ENCODE measurements at places on chromosomes 3 and 15.

DNA sequence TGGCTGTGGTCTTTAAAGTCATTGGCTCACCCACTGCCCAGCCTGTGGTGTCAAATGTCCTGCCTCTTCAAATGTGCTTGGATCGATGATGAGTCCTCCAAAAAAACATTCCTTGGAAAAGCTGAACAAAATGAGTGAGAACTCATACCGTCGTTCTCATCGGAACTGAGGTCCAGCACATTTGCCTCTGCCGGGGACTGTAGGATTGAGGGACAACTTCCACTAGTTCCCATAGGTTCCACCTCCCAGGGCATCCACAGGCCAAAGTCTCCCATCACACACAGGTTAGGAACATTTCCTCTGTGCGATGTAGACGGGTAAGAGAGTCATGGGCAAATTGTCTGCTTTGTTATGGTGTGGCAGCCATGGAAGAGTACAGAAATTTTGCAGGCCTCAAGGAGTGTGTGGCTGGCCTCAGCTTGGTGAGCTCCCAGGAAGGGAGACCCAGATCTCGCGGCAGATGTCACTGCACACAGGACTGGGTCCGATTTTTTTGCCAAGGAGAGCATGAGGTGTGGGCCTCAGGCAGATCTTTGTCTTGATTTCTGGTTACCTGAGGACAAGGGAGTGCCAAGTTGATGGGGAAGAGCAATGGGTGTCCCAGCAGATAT lies 115.7 kb downstream of the SNRPN start:
- DNase-seq = no peak

GRCh38 chr3:16048435-16049318 lies 125.8 kb upstream of the GALNT15 start:
- DNase-seq = peak; percentile 24

DNA sequence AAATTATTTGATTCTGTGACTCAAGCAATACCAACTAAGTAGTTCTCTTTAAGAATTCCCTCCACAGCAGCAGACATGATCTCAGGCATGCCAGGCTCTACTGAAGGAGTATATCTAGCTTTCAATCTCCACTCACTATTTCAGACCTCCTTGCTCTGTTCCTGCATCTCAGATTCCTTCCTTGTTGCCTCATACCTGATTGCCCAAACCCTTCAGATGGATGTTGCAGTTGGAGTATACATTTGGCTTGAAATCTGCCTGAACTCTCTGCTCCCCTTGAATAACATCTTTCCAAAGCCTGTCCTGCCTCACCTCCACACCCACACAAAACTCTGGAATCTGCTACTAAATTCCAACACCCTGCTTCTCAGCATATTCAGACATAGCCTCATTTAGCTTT lies 19.8 kb upstream of the TM4SF4 start:
- DNase-seq = no peak

DNA sequence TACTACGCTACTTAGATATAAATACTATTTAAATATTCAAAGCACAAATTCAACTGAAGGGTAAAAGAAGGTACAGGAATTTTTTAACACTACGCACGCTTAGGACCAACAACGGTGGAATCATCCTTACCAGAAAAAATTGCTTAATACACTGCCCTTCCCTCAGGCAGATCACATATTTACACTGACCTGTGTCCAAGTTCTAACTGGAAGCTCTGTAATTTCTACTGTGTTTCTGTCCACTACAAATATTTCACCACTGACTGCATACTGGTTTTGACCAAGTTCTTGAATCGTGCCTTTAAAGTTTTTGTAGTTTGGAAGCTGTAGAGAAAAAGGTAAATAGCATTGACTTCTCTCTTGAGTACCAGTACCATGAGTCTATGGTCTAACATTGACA lies 44.2 kb downstream of the TOP2B start:
- no peak for DNase-seq

GRCh38 chr15:91783008-91783407 lies 70.5 kb upstream of the SLCO3A1 start:
- DNase-seq = no peak

- DNase-seq = no peak
Observed at GRCh38 chr3:193971966-193972365, 164.0 kb upstream of the HES1 start.

- DNase-seq = peak; percentile 19
Observed at GRCh38 chr15:36501063-36501678, 78.3 kb upstream of the CDIN1 start.

DNA sequence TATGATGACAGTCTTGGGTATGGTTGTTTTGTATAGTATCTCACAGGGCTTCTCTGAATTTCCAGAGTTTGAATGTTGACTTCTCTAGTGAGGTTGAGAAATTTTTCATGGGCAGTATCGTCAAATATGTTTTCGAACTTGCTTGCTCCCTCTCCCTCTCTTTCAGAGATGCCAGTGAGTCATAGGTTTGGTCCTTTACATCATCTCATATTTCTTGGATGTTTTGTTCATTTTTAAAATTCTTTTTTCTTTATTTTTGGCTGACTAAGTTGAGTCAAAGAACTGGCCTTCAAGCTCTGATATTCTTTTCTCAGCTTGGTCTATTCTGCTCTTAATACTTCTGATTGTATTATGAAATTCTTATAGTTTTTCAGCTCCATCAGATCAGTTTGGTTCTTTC lies 282.3 kb upstream of the NECTIN3 start:
- no peak for DNase-seq

GRCh38 chr3:46656778-46657556 lies 36.5 kb downstream of the ALS2CL start:
- no peak for DNase-seq

DNA sequence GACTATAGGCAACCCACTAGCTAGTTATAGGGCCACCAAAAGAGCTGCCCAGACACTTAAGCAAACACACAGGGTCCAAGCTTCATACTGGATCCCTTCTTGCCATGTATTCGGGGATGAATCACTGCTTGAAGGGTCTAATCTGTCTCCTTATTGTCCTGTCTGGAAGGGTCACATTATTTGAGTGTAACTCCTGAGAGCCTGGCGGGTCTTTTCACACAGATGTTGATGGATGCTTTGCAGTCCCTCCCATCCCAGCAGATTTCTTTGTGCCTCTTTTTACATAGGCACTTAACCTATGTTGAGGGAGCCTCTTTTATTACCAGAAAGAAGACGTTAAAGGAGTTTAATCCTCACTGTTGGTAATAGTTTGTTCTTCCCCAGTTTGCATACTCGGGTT lies 56.6 kb downstream of the BBX start:
- DNase-seq = no peak

All from GM12878 (cell line).